ENCODE measurements at places on chromosomes 7 and 10.
A peak's percentile ranks its signal among the peaks of the same experiment; 100 is the strongest.

DNA sequence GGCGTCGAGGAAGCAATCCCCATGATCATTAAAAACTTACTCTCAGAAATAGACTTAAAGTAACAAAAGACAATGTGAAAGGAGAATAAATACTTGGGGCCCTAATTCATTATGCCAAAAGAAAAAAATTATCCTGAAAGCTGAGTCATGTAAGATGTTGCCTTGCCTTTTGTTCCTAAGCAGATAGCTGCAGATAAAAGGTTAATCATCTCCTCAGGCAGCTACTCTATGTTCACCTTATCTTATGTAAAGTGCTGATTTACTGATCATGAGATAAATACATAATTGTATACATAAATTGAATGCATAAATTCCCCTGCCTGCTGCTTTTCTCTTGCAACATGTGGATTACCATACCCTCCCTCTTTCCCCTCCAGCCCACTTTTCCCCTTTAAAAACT is 28.1 kb upstream of the CREB3L2 start:
- H3K4me3 ChIP-seq: no peak overlapping the region
- no peaks in the 10 kb centered on the region for H3K36me3 ChIP-seq
- DNase-seq: no peak
- no peaks in the 10 kb centered on the region for H3K27me3 ChIP-seq
- no peak overlapping the region for H3K27ac ChIP-seq
- H3K4me1 ChIP-seq: no peaks in the 10 kb centered on the region

DNA sequence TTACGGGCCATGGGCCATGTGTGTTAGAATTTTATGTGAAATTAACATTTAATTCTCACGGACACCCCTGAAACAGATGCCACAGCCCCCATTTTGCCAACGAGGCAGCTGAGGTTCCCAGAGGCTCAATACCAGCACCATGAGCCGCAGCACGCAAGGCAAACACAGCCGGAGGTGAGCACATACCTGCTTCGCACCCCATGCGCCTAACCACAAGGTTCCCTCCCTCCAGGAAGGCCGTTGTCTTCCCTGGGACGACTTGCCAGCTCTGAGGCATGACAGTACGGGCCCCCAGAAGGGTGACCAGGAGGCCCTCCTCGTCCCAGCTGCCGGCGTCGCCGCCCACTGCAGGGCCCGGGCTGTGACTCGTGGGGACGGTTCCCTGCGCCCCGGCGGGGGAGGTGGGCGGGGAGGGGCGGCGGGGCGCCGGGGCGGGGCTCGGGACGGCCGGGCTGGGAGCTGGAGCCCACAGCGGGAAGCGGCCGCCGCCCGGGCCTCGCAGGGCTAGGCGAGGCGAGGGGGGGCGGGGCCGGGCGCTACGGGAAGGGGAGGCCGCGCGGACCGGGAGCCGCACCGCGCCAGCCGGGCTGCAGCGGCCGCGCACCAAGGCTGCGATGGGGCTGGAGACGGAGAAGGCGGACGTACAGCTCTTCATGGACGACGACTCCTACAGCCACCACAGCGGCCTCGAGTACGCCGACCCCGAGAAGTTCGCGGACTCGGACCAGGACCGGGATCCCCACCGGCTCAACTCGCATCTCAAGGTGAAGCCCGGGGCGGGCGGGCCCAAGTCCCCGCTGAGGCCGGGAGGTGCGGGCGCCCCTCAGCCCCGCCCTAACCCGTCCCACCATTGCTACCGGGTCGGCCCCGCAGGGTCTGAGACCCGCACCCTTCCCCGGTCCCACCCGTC is at the start of gene CAV2:
CAV2 (plus strand) TSS at position 571 of the 910 bp plus-strand sequence; CDS start at position 615, 44 bp downstream.
- peak within 1 kb of the TSS; percentile 98 for H3K27ac ChIP-seq
- H3K36me3 ChIP-seq: no peaks in the 10 kb centered on the region
- H3K4me1 ChIP-seq: peaks cover 29% of the 10 kb centered on the region
- H3K27me3 ChIP-seq: no peaks in the 10 kb centered on the region
- peak within 1 kb of the TSS; percentile 87 for H3K4me3 ChIP-seq
- peak; percentile 82 for DNase-seq

- H3K4me3 ChIP-seq: no peak overlapping the region
- no peaks in the 10 kb centered on the region for H3K27me3 ChIP-seq
- no peak for DNase-seq
- H3K4me1 ChIP-seq: no peaks in the 10 kb centered on the region
Observed at GRCh38 chr10:61961278-61961677, 59.8 kb downstream of the ARID5B start.

- H3K4me1 ChIP-seq: no peaks in the 10 kb centered on the region
- H3K36me3 ChIP-seq: no peaks in the 10 kb centered on the region
- DNase-seq: peak; percentile 63
Observed at GRCh38 chr7:13181216-13181615, 493.8 kb downstream of the ARL4A start.

- H3K27ac ChIP-seq: peak overlapping the region; percentile 95
- peaks cover 14% of the 10 kb centered on the region for H3K4me1 ChIP-seq
- DNase-seq: peak; percentile 80
- no peaks in the 10 kb centered on the region for H3K27me3 ChIP-seq
- H3K36me3 ChIP-seq: peaks cover 3% of the 10 kb centered on the region
Observed at GRCh38 chr7:76318488-76319353, 16.2 kb downstream of the HSPB1 start.

GRCh38 chr7:33798686-33799325 is 106.5 kb upstream of the BMPER start:
- no peak for DNase-seq
- H3K36me3 ChIP-seq: no peaks in the 10 kb centered on the region
- no peak overlapping the region for H3K27ac ChIP-seq
- H3K27me3 ChIP-seq: no peaks in the 10 kb centered on the region
- no peak overlapping the region for H3K4me3 ChIP-seq

GRCh38 chr7:19268737-19269136 is 123.5 kb upstream of the FERD3L start:
- H3K27me3 ChIP-seq: no peaks in the 10 kb centered on the region
- H3K4me3 ChIP-seq: no peak overlapping the region
- peaks cover 9% of the 10 kb centered on the region for H3K4me1 ChIP-seq
- H3K27ac ChIP-seq: peak overlapping the region; percentile 78

Measured in thyroid gland (tissue), 4 donors.